ENCODE measurements at places on chromosomes 1 and 21.

DNA sequence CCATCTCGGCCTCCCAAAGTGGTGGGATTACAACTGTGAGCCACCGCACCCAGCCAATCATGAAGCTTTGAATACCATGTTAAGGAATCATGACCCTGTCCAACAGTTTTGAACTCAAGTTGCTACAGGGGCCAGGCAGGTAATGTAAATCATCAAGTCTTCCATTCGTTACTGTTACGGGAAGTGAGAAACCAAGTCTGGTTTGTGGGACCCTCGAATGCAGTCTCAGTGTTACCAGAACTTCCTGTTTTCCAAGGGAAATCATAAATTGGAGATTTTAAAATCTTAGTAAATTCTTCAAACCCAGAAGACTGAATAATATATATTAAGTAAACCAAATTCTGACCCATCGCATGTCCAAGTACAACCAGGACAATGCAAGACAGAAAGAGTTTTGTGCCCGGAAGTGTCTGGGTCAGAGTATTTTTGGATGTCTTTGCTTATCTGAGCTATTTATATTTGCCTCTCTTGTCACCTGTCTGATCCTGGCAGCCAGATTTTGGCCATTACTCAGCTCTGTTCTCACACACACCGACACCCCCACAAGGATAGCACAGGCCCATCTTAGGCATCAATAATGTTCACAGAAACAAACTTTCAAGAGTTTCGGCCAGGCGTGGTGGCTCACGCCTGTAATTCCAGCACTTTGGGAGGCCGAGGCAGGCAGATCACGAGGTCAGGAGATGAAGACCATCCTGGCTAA is 8.8 kb downstream of the ATP5IF1 start:
- DNase-seq = no peak

GRCh38 chr1:109272021-109272799 is 10.7 kb downstream of the PSRC1 start:
- DNase-seq = no peak

GRCh38 chr1:10337436-10337835 is 61.4 kb upstream of the PGD start:
- no peak for DNase-seq

DNA sequence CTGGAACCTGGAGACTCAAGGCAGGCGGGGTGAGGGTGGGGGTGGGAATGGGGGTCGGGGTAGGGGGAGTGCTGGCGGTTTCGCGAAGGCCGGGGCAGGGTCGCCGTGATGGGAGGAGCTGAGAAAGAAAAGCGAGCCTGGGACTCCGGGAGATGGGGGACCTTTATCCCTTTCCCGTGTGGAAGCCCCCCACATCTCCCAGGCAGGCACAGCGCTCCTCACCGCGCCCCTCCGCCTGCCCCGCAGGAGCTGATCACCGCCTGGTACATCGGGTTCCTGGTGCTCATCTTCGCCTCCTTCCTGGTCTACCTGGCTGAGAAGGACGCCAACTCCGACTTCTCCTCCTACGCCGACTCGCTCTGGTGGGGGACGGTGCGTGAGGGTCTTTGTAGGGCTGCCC is 35.5 kb downstream of the KCNQ4 start:
- DNase-seq = no peak

DNA sequence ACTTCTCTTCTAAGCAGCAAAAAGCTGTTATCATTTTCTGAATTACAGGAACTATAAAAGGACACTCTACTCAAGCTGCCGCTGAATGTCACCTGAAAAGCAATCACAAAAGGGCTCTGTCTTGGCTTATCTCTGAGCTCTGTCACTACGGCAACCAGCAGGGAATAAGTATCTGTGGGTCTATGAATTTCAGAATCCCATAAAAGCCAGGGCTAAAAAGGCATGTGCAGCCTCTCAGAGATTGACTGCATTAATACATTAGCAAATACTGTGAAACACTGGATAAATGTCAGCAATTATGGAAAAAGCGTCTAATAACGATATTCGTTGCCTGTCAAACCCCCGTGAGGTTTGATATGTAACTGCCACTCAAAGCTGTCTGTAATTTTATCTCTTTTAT is 210.2 kb upstream of the DMRTA2 start:
- no peak for DNase-seq

DNA sequence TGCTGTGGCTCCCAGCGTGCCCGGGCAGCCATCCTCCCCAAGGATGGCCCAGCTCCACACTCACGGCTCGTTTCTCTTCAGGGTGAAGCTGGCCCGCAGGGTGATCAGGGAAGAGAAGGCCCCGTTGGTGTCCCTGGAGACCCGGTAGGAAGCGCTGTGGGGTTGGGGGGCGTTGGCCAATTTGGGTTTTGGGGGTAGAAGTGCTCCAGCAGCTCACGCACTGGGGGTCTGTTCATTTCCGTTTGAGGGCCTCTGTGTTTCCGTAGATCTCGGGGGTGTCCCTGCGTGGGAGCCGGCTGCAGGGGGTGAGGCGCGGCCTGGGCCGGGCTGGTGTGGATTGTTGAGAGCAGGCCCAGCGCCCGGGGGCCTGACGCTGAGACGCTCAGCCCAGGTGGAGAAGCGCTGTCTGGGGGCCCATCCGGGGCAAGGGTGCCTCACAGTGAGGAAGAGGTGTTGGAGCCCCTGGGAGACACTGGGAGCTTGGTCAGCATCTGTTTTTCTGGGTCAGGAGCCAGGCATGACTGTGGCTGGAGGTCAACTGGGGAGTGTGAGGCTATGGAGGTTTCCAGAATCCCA is 12.6 kb downstream of the COL6A1 start:
- DNase-seq = no peak

- no peak for DNase-seq
These were observed 175.9 kb downstream of the LHX8 start for GRCh38 chr1:75310067-75310466.

- no peak for DNase-seq
These were observed 29.6 kb downstream of the PROX1 start for GRCh38 chr1:214017191-214017982.

- no peak for DNase-seq
These were observed 7.1 kb downstream of the COL6A1 start for GRCh38 chr21:45988366-45989347.

DNA sequence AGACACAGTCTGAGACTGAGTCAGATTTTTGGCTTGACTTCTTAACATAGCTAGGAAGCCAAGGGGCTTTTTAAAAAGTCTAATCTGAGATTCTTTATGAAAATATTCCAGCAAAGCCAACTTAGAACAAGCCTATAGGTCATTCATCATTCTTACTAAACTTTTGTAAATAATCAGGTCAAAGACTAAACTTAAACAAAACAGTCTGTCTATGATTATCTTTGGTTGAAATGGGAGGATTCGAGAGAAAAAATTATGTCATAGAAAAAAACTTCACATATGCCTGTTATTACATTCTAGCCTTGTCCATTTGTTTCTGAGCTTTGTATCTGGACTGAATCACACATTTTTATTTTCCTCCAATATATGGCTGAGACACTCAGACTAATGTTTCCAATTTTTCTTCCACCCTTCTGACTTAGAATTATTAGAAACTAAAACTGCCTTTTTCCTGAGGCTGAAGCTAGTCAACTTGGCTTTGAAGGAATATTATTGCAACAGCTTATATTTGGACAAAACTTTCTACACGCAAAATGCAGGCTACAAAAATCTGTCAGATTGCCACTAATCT is 83.3 kb downstream of the ETS2 start:
- DNase-seq = no peak

GRCh38 chr1:219062161-219062560 is 111.5 kb upstream of the LYPLAL1 start:
- no peak for DNase-seq

DNA sequence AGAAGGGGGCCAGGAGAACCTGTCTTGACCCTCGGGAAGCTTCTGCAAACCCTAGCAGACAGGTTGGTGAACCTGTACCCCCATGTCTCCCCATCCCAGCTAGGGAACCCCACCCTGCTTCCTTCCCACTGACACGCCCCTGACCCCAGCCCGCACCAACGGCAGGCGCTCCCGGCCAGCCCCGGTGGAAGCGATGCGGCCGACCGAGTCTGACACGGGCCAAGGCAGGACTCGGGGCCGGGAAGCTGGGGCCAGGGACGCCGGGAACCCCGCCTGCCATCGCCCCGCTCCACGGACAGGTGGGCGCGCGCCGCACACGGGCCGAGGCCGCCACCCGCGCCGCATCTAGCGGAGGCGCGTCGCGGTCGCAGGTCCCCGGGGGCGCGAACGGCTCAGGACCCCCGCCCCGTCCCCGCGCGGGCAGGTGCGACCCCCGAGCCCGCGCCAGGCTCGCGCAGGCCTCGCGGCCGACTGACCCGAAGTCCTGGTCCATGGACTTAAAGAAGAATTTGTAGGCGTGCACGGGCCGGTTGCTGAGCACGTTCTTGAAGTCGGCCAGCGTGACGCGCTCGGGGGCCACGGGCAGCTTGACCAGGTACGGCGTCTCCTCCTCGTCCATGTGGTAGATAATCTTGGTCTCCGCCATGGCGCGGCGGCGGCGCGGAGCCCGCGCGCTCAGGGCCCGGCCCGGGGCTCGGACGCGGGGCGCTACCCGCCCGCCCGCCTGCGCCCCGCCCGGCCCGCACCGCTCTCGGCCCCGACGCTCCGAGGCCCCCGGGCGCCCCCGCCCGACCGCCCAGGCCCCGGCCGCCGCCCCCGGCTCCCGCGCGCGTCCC is 580 bp downstream of the DVL1 start:
- DNase-seq = no peak

- no peak for DNase-seq
These were observed 94.2 kb downstream of the AHCTF1 start for GRCh38 chr1:246837418-246838117.

- no peak for DNase-seq
These were observed 107.8 kb downstream of the NME7 start for GRCh38 chr1:169259816-169260215.

- no peak for DNase-seq
These were observed 696.1 kb upstream of the NCAM2 start for GRCh38 chr21:20302084-20302483.

- DNase-seq = no peak
These were observed 2.8 kb downstream of the S100A10 start for GRCh38 chr1:151990856-151991198.

GRCh38 chr21:45582128-45582527 is 39.9 kb upstream of the SLC19A1 start:
- no peak for DNase-seq

- DNase-seq = no peak
These were observed at the start of gene KRTAP12-2 for GRCh38 chr21:44666401-44667320. Gene KRTAP12-2, minus strand, starts transcription at chr21:44666927. Its CDS starts 41 bp downstream, at chr21:44666886.

- DNase-seq = no peak
These were observed 4.4 kb downstream of the CCN1 start for GRCh38 chr1:85584923-85585322.

DNA sequence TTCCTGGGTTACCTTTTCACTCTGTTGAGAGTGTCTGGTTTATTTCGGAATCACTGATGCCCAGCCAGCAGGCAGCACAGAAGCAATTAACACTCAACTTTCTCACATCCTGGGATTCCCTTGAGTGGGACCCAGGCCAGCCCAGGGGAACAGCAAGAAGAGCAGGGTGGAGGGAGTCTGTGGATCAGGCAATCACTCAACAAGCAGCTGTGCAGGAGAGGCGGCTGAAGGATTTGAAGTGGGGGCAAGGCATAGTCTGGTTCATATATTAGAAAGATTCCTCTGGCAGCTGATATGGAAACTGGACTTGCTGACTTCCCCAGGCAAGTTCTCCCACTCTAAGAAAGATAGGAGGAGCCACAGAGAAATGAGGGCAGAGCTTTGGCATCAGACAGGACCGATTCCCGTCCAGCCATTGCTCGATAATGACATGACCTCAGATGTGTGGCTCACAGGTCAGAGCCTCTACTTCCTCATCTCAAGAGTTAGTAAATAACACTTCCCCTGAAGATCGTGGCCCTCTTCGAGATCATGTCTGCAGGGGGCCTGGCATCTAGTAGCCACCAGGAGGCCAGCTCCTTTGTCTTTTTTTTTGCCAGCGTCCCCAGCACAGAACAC is 12.4 kb downstream of the EPHA8 start:
- no peak for DNase-seq

DNA sequence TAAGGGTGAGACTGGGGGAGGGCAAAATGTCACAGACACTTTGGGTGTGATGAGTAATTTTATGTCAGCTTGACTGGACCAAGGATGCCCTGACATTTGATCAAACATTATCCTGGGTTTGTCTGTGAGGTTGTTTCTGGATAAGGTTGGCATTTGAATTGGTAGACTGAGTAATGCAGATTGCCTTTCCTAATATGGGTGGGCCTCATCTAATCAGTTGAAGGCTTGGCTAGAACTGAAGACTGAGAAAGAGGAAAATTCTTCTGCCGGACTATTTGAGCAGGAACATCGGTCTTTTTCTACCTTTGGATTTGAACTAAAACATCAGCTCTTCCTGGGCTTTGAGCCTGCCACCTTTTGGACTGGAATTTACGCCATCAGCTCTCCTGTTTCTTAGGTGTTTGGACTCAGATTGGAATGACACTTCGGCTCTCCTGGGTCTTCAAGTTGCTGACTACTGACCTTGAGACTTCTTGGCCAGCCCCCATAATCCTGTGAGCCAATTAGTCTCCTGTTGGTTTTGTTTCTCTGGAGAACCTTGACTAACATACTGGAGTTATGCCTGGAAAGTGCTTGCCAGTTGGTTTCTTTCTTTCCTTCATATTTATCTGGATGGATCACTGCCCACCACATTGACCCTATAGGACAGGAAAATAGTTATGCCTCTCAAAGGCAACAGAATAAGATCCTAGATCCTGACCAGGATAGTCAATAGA is 44.9 kb upstream of the HLX start:
- DNase-seq = no peak

- DNase-seq = no peak
These were observed 37.7 kb downstream of the MARK1 start for GRCh38 chr1:220565670-220566069.

GRCh38 chr21:27570306-27570868 is 603.5 kb upstream of the ADAMTS5 start:
- no peak for DNase-seq

GRCh38 chr1:101175466-101175865 is 61.4 kb upstream of the S1PR1 start:
- no peak for DNase-seq

DNA sequence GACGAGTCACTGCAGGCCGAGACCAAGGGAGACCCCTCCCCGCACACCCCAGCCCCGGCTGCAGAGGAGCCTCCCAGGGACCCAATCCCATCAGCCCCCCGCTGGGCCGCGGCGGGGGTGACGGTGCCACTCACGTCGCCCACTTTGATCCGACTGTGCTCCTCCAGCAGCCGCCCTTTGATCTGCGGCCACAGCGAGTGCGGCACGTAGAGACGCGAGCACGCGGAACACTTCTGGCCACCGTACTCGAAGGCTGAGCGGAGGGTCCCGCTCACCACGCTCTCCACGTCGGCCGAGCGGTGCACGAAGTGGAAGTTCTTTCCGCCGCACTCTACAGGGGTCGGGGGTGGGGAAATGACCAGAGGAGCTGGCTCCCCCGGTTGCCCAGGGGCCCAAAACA is 17.8 kb upstream of the TAS1R2 start:
- DNase-seq = no peak

GRCh38 chr1:60153961-60154360 is 80.4 kb upstream of the C1orf87 start:
- no peak for DNase-seq
